ENCODE measurements at places on chromosomes 3 and 15. TPM values are rescaled to one million over a fixed set of nuclear protein-coding genes. Genes with fewer than 3 reads are reported as not detected.

GRCh38 chr3:169286992-169287391, 376.5 kb downstream of the MECOM start:
- no peak for DNase-seq

DNA sequence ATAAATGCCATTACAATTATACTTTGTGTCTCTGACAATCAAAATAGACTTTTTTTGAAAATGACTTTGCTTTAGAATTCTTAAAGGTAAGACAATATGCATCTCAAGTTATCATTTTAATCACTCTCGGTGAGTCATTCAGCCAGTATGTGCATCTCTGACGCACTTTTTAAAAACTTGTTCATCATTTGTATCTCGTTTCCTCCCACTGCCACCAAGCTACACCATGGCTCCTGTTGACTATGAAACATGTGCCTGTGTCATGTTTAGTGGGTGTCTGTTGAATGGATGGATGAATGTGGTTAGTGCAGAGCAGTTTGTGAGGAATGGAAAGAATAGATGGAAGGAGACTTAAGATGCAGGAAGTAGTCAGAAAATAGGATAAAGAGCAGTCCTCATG, 68.6 kb downstream of the ARPP21 start:
- peak; percentile 71 for DNase-seq

- no peak for DNase-seq
Observed at GRCh38 chr15:81024265-81024872, 23.6 kb downstream of the TLNRD1 start.

- no peak for DNase-seq
Observed at GRCh38 chr3:71684046-71684756, 41.0 kb downstream of the EIF4E3 start.

DNA sequence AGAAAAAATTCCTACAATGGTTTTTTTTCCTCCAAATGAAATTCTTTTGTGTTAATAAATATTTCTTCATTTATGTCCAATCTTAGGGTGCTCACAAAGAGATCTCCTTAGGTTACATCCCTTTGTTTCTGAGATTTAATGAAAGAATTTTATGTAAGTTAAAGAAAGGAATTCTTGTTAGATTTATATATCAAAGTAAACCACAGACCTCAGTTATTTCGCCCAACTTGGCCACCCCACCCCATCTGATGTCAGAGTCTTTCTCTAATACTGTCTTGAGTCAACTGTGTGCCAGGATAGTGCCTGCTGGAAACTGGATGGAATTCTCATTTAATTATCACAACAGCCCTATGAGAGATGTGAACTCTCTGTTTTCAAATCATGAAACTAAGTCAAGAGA, 259.9 kb downstream of the OPA1 start:
- no peak for DNase-seq

- DNase-seq, result peak; percentile 78
Observed at GRCh38 chr3:197151580-197151979, 122.0 kb upstream of the MELTF start.

DNA sequence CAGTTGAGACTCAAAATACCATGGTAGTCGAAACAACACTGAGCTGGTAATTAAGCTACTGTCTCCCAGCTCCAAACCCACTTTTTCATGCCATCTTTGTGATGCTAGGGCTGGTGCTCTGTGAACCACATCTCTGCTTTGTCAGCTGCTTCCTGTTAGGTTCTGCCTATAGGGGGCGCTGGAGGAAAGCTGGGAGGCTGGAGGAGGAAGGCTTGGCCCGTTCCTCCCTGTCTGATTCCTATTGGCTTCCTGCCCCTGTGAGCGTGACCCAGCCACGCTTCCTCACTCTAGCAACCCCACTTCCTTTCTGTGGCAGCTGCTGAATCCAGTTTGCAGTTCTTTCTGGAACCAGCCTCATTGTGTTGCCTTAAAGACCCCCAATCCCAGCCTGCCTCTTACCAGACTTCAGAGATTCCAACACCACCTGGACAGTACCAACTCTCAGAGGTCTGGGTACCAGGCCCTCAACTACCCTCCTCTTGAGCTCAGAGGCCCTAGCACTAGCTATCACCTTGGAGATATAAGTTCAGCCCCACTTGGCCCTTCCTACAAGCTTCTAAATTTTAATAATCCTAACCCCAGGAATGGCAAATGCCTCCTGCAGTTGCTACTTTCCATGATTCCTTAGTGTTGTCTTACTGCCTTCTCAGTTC, 120.9 kb downstream of the ERC2 start:
- DNase-seq, result peak; percentile 52

The FOXB1 gene
- not detected for total RNA-seq

The GPR27 gene
- not detected for total RNA-seq
